Naive thymus-derived CD8-positive, alpha-beta T cell (primary cell): ENCODE measurements at places on chromosomes 2 and 18. TPM values are rescaled to one million over a fixed set of nuclear protein-coding genes. Genes with fewer than 3 reads are reported as not detected.
A peak's percentile ranks its signal among the peaks of the same experiment; 100 is the strongest.

GRCh38 chr2:67651565-67651964, 254.4 kb downstream of the ETAA1 start:
- no peak for DNase-seq

DNA sequence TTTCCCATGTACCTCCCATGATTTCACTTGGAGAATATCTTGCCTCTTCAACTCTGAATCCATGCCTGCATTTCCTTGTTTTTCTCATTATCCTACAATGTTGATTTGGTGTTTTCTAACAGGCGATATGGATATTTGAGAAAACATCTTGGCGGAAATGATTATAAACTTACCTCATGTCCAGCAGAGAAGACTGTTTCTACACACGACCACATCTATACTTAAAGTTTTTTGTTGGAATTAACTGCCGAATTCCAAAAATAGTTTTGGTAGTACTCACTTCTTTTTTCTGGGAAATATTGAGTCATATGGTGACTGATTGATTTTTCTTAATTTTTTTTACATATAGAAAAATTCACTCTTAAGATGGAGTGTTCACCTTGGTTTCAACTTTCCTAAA, 41.4 kb upstream of the TMEFF2 start:
- no peak for DNase-seq

- no peak for DNase-seq
These were observed 37.6 kb downstream of the ZNF516 start for GRCh38 chr18:76457475-76457874.

Gene NT5DC4
- total RNA-seq = not detected

- DNase-seq = no peak
These were observed 1392.9 kb upstream of the ACVR2A start for GRCh38 chr2:146451972-146452371.

DNA sequence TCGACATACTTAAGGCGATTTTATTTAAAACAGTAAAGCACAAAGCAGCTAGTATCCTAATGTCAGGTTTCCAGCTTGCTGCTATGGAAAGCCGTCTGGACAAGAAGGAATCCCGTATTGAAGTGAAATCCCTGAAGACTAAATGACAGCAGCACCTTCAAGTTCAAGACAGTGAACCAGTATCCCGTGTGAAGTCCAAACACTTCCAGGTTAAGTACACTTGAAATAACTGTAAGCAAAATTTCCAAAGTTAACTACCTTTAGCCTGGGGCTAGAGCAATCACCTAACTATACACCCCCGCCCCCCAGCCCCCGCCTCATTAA, 1.2 kb downstream of the MBOAT2 start:
- no peak for DNase-seq

DNA sequence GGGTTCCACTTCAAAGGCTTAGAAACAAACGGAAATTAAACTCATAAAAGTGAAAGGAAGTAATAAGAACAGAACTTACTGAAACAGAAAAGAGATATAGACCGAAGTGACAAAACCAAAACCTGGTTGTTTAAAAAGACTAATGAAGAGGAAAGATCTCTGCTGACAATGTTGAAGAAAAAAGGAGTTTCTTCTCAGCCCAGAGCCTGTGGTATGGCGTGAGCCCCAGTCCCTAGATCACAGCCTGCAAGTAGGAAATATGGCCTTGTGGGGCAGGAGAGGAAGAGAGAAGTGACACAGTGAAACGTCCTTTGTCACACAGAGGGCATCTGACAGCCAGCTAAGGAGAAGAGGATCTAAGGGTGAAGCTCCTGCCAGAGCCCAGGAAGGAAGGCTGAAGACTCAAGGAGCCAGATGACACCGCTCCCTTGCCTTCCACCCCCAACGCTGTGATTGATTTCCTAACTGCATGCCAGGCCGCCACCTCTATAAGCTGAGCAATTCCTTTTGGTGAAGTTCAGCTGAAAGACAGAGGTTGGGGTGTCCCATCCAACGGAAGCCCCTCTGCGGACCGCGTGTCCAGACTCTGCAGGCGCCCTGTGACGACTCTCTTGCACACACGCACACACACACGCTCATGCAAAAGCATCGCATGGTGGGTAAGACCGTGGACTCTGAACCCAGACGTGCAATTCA, 141.1 kb downstream of the HDAC4 start:
- no peak for DNase-seq

Gene REEP1
- 0.10 TPM for total RNA-seq

DNA sequence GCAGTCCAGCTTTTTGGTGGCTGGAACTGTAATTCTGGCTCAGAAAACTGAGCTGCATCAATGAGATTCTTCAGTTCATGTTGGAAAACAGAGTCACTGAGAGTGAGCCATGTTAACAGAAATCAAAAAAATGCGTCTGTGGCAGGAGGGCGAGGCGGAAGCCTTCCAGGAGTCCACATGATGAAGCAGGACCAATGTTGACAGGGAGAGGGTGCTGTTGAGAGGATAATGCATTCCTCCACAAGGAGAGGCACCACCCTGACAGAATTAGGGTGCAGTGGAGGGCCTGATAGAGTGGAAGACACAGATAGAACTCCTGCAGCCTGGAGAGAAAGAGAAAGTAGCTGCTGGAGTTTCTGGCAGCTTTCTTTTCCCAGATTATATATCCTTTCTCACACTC, 111.5 kb downstream of the MGAT5 start:
- no peak for DNase-seq

DNA sequence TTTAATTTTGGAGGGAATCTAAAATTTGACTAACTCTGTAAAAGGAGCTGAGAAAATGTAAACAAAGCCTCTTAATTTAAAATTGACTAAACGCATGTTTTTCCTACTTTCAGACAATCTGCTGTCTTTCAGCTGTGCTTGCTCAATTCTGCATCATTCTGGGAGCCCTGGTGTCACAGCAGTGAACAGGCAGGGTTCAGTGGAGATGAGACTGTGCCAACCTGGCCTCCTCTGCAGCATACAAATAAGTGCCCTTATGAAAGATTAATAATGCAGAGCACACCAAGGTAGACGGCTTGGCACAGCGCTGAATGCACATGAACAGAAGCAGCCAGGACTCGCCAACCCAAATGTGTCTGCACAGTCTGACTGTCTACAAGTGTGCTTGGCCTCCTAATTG, 222.0 kb upstream of the CHAC2 start:
- no peak for DNase-seq

- no peak for DNase-seq
These were observed 9.0 kb downstream of the HPCAL1 start for GRCh38 chr2:10311736-10312135.

Gene HOXD3
- total RNA-seq = not detected

- DNase-seq = no peak
These were observed 144.6 kb downstream of the AKAIN1 start for GRCh38 chr18:5052491-5052890.

- no peak for DNase-seq
These were observed 39.6 kb upstream of the BOD1L2 start for GRCh38 chr18:57107140-57107832.

- peak; percentile 26 for DNase-seq
These were observed 51.5 kb downstream of the HAUS1 start for GRCh38 chr18:46155641-46156051.

GRCh38 chr2:2536416-2537056, 205.5 kb upstream of the MYT1L start:
- DNase-seq = no peak
